Fibroblast of skin of right quadriceps (primary cell): ENCODE measurements at places on chromosomes 3 and 15.
A peak's percentile ranks its signal among the peaks of the same experiment; 100 is the strongest.

GRCh38 chr15:54504695-54505094, 526.5 kb downstream of the UNC13C start:
- no peak for DNase-seq

DNA sequence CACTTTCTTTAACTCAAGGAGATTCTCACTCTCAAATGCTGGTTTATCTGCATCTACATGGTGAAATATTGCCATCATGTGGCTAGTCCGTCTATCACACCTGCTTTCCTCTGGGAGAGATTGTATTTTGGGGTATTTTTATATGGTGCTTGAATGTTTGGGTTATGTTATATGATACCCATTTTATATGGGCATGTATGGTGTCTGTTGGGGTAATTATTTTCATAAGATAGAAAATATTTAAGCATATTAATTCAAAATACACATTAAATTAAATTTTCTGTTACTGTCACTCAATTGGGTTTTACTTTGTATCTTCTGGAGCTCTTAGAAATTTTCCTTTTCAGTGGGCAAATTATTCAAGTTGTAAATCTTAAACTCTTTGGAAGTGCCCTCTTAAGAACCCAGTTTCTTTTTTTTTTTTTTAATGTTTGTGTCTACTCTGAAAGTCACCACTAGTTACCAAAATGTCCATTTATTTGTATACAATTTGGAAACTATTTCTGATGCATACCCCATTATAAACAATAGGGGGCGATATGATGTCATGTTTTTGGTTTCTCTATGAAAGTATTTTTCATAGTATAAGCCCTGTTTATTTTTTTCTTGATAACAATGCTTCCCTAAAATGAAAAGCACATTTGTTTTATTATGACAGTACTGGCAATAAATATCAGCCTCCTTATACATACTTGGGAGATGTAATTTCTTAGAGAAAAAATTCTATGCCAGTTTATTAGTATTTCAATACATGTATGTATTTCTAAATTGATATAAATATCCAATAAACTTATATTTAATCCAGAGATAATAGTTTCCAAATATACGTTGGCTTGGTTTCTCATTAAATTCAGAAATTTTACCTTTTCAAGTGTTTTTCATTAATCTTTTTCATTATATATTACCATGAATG, 36.1 kb upstream of the PLSCR5 start:
- peak; percentile 60 for DNase-seq

- no peak for DNase-seq
Measured at GRCh38 chr3:23071296-23071695, 131.8 kb upstream of the UBE2E2 start.

DNA sequence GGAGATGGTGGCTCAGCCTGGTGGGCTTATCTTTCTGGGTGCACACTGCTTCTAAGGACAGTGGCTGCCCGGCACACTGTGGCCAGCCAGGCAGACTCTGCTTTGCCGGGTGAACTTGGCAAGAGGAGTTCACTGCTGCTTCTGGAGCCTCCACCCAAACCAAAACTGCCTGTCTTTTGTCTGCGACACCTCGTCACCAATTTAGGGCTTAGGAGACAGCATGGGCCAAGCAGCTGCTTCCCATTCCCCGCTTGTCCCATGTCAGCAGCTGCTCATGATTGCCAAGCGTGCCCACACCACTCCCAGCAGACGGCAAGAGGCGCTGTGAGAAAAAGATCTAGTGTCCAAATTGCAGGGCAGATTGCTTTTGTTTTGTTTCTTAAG, 57.3 kb downstream of the LSM3 start:
- DNase-seq = no peak

DNA sequence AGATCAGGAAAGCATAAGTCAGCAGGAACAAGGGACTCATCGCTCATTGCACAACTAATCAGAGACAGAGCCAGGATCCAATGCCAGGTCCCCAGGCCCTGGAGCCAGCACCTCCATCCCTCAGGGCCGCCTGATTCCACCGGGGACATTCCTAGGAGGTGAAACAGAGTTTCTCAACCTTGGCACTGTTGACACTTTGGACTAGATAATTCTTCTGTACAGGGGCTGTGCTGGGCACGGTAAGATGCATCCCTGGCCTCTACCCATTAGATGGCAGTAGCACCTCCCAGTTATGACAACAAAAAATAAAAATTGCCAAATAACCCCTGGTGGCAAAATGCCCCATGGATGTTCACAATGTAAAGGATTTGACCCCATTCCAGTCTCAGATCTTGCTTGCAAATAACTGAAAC, 127.7 kb downstream of the MTHFS start:
- DNase-seq = peak; percentile 5

GRCh38 chr15:94125156-94125555, 106.2 kb upstream of the MCTP2 start:
- DNase-seq = peak; percentile 80

- no peak for DNase-seq
Measured at GRCh38 chr3:34361921-34362320, 563.5 kb downstream of the PDCD6IP start.

- no peak for DNase-seq
Measured at GRCh38 chr15:88377509-88377908, 89.7 kb downstream of the MRPL46 start.
